SJCRH30 (cell line): ENCODE measurements at places on chromosomes 16 and 17.

GRCh38 chr16:69928856-69929400, 22.2 kb upstream of the CLEC18A start:
- DNase-seq: no peak

- DNase-seq: no peak
These were observed 6.8 kb downstream of the TBKBP1 start for GRCh38 chr17:47700471-47701449.

DNA sequence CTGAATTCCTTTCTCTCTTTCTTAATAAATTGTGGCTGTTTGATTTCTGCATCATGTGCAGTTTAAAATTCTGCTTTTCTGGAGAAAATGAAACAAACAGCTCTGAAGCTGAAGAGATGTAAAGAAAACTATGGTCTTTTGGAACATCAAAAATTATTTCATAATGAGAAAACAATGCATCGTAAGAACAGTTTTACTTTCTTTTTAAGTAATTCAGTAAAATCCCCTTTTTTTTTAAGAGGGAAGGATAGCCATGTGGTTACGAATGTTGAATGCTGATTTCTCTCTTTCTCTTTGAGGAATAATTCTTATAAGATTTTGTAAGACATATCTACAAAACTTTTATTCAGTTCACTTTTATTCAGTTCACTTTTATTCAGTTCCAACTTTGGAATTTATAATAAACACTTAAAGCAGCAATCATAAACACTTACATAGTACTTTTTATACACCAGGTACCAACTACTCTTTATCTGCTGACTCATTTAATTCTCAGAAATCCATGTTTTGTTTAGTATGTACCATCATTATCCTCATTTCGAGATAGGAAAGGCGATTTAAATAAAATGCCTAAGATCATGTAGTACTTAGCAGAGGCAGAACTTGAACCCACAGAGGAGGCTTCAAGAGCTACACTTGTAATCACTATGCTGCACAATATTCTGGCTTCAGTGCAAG, 26.6 kb downstream of the CNTNAP4 start:
- no peak for DNase-seq

DNA sequence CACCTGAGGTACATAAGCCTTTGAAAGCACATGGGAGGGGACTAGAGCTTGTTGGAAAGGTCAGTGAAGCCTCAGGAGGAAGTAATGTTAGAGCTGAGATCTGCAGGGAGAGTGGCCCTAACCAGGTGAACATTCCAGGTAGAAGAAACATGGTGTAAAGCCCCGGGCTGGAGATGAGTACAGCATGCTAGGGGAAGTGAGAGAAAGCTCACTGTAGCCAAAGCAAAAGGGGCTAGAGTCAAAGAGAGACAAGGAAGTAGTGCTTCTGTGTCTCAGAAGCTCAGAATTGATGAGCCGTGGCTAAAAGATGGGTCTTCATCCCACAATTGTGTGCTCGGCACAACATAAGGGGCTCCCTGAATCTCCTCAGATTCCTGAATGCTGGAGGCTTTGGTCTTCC, 481.8 kb downstream of the XYLT1 start:
- no peak for DNase-seq

DNA sequence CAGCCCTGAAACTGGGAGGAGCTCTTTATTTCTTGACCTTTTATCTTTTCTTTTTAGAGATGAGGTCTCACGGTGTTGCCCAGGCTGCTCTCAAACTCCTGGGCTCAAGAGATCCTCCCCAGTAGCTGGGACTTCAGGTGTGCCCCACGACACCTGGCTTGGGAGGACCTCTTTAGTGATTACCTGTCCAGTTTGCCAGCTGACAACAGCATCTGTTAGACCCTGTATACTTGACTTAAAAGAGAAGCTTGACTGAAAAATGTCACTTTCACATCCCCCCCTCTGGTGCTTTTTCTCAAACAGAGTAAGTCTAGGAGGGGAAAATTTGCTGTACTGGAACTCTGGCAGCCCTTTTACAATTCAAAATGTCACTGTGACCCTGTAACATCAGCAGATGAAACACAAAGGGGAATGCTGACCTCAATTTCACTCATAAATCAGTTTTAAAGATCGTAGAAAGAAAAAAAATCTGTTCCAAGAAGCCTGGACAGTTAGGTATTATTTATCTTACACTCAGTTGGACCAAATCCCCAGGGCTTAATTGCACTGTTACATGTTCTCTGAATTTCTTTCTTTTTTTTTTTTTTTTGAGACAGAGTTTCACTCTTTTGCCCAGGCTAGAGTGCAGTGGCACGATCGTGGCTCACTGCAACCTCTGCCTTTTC, 1.8 kb upstream of the ERN1 start:
- DNase-seq: no peak

GRCh38 chr17:5138616-5139457, 23.0 kb downstream of the USP6 start:
- DNase-seq: no peak

DNA sequence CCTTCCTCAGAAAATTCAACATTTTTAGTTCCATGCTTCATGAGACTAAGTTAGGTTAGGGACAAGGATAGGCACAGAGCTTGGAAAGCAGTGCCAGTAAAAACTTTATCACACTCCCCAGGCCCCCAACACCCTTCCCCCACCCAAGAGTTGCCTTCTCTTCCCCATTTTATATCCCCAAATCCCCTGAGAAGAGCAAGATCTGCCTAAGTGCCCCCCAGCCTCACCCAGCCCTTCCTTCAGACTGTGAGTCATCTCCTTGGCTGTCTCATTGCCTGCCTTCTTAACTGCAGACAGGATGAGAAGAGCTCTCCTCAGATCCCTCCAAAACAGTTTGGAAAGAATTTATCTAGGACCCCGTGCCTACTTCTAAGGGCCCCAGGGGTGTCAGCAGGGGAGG, 55.8 kb downstream of the NEUROD2 start:
- no peak for DNase-seq

DNA sequence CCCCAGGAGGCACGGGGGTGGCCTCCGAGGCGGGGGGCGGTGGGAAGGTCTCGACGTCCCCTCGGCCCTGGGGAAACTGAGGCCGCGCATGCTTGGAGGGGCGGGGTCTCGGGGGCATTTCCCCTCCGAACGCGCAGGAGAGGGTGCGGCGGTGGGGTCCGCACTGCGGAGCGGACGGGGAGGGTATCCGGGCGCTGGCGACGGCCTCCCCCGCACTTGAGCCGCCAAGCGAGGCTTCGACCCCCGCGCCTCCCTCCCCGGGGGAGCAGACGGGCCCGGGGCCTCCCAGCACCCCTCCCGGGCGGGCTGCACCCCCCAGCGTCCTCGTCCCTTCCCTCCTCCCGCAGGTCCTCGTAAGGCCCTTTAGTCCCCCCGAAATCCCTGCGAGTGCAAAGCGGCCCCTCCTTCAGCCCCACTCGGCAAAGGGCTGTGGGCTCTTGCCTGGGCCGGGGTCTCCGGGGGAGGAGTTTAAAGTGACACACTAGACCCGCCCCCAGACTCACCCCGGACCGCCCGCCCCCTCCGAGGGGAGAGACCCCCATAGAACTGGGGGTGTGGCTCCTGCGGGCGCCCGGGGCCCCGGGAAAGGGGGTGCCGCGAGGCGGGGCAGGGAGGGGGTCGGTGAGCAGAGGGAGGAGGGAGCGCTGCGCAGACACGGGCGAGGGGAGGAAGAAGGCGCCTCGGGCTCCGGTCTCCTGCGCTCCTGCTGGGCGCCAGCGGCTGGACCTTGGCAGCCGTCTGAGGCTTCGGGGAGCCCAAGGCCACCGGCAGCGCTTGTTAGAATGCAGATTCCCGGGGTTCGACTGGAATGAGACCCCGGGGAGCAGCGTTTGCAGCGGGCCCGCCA, 632 bp downstream of the BAIAP3 start:
- DNase-seq: no peak

- DNase-seq: peak; percentile 60
These were observed 301.1 kb downstream of the IRF8 start for GRCh38 chr16:86199871-86200695.

DNA sequence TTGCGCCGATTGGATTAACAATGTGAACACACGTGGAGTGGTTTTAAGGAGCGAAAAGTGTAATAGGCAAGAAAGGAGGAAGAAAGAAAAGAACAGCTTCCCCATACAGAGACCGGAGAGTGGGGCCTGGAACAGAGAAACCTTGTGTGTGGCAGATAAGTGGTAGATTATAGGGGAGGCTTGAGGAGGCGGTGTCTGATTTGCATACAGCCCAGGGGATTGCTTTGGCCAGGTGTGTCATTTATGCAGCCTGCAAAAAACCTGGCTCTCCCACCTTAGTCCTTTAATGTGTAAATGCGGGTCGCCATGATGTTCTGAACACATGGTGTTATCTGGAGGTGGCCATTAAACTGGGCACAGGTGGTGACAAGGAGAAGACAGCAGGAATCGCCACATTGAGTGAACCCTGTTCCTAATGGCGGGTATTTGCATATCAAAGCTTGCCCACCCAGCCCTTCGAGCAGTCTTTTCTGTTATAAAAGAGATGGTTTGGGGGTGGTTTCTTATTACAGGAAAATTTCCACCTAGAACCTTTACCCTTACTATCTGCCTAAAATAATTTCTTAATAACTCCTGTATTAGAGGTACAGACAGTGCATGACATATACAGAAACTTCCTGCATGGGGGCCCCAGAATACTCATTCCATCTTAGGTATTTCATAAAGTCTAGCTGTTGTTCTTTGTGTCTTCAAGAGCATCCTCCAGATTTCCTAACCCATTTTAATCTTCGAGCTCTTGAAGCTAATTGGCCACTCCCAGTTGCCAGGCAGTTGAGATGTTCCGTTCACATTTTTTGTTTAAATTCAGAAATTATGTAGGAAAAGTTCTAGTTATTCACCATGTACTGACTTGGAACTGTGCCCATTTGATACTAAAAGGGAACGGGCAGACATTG, 292.5 kb downstream of the RBFOX1 start:
- no peak for DNase-seq

GRCh38 chr16:14057878-14058382, 13.2 kb upstream of the MRTFB start:
- no peak for DNase-seq

GRCh38 chr17:76240461-76241203, at the start of gene RNF157:
Gene RNF157, minus strand, starts transcription at chr17:76240493. Its CDS starts 253 bp downstream, at chr17:76240240.
- DNase-seq: peak; percentile 89

GRCh38 chr16:27401768-27402568, at the start of gene IL21R:
Gene IL21R, plus strand, starts transcription at chr16:27402174. Its CDS starts 27,898 bp downstream, at chr16:27430072.
- peak; percentile 96 for DNase-seq

GRCh38 chr17:80416940-80417293, 1.9 kb downstream of the ENDOV start:
- DNase-seq: no peak

- no peak for DNase-seq
These were observed 216.1 kb downstream of the CEP112 start for GRCh38 chr17:65975878-65976277.

DNA sequence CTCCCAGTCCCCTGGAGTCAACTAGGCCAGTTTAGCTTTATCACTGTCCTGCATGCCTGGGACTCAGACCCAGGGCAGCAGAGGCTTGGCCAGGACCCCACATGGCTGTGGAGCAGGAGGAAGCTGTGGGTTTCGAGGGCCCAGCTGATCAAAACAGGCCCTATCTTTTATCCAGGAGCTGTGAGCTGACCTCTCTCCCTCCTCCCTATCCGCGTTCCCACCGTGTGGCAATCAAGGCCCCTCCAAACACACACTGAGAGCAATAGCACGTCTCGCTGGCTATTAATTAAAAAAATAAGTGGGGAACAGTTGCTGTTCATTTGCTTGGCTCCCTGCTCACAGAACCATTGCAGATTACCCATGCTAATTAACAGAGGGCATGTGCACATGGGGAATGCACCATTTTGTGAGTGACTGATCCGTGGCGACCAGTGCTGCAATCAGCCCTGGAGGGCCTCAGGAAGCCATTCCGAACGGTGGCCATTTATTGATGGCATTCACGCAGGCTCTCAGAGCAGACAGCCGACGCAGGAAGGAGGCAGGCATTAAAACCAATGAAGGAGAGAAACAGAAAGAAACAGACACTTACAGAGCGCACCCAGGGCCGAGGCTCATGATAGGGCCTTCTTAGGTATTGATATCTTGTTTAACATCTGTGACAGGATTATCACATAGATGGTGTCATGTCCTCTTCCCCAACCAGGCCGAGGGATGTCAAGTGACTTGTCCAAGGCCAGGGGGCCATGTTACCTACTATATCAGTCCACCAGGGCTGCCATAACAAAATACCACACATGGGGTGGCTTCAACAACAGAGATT, 157.1 kb downstream of the KATNIP start:
- DNase-seq: no peak

- DNase-seq: no peak
These were observed 6.3 kb upstream of the XPO6 start for GRCh38 chr16:28218109-28218508.

GRCh38 chr17:82281502-82282238, 8.2 kb upstream of the CSNK1D start:
- peak; percentile 51 for DNase-seq

- DNase-seq: no peak
These were observed 370.8 kb upstream of the ZFHX3 start for GRCh38 chr16:73418691-73419090.

- no peak for DNase-seq
These were observed 2.7 kb downstream of the DDX5 start for GRCh38 chr17:64503341-64503740.

GRCh38 chr17:48237456-48237855, 129.9 kb downstream of the SNX11 start:
- no peak for DNase-seq

- DNase-seq: no peak
These were observed 5.3 kb downstream of the RNF166 start for GRCh38 chr16:88700636-88701482.

- DNase-seq: no peak
These were observed 348.0 kb upstream of the TNRC6C start for GRCh38 chr17:77610518-77610893.

DNA sequence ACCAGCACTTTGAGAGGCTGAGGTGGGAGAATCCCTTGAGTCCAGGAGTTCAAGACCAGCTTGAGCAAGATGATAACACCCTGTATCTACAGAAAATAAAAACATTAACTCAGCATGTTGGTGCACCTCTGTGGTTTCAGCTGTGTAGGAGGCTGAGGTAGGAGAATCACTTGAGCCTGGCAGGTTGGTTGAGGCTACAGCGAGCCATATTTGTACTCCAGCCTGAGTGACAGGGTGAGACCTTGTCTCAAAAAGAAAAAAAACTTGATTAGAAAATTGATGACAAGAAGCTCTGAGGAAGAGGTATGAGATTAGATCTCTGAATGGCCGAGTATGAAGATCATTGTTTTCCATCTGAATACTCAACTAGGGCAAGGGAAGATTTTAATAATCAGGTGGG, 31.0 kb downstream of the SCPEP1 start:
- no peak for DNase-seq

GRCh38 chr17:4607773-4608187, 23.5 kb downstream of the SMTNL2 start:
- no peak for DNase-seq

- no peak for DNase-seq
These were observed 3.5 kb upstream of the LCMT1 start for GRCh38 chr16:25108054-25108453.

GRCh38 chr17:81092518-81093095, 57.7 kb downstream of the BAIAP2 start:
- no peak for DNase-seq

- peak; percentile 52 for DNase-seq
These were observed 901 bp upstream of the HEATR6 start for GRCh38 chr17:60079401-60080243.

- no peak for DNase-seq
These were observed 1.6 kb upstream of the N4BP1 start for GRCh38 chr16:48611329-48612137.
